Islet precursor cell (in vitro differentiated cells): ENCODE measurements at places on chromosomes 12 and 14.

- DNase-seq, result no peak
Measured at GRCh38 chr14:87967496-87967895, 25.5 kb downstream of the GALC start.

GRCh38 chr12:120366341-120366705 is 2.6 kb downstream of the MSI1 start:
- DNase-seq, result no peak

GRCh38 chr14:105852378-105853088 is 326.1 kb downstream of the TMEM121 start:
- DNase-seq, result peak; percentile 46

GRCh38 chr14:104123879-104124278 is 14.5 kb upstream of the KIF26A start:
- no peak for DNase-seq

- no peak for DNase-seq
Measured at GRCh38 chr12:5777451-5777850, 167.6 kb downstream of the ANO2 start.

- no peak for DNase-seq
Measured at GRCh38 chr14:92655419-92656201, 92.8 kb downstream of the LGMN start.
